ENCODE measurements at places on chromosomes 3 and 15.

DNA sequence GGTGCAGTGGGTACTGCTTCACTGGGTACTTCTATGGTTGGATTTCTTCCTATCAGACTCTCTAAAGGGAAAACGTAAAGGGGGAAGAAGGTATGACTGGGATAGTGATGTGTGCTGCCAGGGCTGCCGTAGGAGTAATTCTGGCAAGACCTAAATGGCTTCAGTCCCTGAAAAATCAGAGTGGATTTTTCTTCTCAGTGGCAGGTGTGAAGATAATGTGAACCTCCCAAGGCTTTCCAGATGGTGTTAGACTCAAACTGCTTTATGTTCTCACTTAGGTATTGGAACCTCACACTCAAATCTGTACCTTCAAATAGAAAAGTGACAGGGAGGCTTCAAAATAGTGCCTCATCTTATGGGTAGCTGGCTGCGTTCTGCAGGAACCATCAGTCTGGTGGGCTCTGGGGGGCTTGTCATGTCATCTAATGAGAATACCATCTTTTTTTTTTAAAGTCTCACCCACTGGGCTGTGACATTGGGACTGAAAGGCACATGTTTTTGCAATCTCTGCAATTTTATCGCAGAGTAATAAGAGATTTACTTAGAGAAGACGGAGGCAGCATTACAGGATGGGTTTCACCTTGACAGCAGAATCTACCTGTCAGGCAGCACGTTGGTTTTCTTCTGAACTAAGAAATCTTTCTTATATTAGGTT, 28.5 kb downstream of the MINDY4B start:
- no peak for DNase-seq

DNA sequence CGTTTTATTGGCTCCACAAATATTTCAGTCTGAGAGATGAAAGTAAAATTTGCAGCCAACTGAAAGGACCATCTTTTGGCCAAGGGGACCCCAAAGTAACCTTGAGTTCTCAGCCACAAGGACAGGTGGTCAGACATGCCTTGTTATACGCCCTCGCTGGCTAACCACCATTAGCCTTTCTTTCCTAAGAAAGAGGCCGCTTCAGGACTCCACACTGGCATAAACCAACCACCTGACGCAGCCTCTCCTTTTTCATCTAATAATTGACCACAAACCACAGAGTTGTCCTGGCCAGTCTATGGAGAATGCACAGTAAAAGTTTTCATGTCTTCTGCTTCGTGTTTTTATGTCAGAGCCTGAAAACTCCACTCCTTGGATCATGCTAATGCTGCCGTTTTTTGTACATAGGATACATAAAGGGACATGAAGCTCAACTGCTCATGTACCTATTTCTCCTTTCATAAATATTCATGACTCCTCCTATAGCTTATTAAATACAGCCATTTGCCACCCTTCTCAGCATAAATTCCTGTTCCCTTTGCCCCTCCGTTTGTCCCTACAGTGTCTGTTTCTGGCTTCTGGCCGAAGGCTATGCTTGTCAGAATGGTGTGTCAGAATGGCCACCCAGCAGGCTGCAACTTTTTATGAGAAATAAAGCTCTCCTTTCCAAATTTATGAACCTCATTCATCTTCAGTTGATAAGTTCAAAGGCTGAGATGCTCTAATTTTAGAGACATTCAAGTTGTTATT, 374.1 kb upstream of the RBMS3 start:
- no peak for DNase-seq

GRCh38 chr3:43747641-43748040, 56.9 kb downstream of the ABHD5 start:
- no peak for DNase-seq

- no peak for DNase-seq
These were observed 5.1 kb downstream of the FAM107A start for GRCh38 chr3:58572013-58572633.

DNA sequence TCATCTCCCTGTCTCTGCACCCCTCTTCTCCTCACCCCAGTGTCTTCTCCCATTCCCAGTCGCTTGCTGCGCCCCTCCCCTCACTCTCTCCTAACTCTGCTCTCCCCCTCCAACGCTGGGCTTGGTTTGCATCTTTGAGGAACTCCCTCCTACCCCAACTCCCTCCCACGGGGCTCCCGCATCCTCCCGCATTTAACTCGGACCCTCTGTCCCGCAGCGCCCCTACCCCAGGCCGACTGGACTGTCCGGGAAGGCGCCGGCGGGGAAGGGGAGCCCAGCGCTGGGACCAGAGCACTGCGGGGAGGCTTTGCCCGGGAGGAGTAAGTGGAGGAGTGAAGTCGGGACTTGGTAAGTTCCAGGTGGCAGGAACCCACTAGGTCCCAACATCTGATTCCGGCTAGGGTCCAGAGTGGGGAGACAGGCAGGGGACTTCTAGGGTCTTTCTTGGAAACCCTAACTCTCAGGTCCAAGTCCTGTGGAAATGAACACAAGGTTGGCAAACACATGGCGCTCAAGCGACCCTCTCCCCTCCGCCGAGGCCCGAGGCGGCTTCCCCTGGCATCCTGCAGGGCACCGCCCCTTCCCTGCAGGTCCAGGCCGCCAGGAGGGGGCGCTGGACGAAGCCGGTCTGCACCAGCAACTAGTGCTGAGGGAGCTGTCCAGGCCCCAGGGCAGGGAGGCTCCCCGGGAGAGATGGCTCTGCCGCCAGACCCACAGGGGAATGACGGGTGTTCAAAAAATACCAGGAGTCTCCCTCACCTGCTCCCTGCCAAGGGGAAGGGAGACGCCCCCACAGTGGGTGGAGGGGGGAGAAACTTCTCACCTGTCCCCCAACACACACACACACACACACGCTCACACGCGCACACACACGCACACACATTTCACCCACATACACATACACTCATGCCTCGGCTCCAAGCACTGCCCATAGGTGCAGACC, 53.2 kb downstream of the LHFPL4 start:
- peak; percentile 80 for DNase-seq

DNA sequence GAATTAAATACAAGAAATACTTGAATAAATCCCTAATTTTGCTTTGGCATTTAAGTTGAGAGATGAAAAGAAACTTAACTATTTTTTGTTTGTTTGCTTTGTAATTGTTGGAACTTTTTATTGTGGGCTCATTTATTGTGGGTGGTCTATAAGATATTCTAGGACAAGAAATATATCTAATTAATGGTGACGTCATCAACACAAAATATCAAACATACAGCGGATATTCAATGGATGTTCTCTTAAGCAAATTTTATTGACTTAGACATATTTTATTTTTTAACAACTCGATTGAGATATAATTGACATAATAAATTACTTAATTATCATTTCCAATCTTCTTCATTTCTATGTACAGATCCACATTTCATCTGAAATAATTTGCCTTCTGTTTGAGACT, 30.0 kb downstream of the SYNPR start:
- no peak for DNase-seq

DNA sequence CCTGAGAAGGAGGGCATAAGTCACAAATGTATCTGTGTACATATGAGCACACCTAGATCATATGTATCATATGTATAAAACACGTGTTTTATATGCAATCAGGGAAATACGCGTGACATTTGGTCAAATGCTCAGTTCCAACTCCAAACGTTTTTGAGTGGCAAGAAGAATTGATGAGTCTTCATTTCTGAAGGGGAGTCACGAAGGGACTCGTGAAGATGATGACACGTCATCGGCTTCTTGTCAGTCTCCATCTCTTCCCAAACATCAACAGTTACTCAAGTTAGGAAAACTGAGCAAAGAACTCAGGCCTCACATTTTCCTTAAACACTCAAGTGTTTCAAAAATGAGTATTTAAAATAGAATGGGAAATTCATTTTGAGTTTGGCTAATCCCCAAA, 79.4 kb downstream of the B3GNT5 start:
- no peak for DNase-seq

GRCh38 chr3:74129056-74129455, 485.4 kb downstream of the CNTN3 start:
- no peak for DNase-seq

DNA sequence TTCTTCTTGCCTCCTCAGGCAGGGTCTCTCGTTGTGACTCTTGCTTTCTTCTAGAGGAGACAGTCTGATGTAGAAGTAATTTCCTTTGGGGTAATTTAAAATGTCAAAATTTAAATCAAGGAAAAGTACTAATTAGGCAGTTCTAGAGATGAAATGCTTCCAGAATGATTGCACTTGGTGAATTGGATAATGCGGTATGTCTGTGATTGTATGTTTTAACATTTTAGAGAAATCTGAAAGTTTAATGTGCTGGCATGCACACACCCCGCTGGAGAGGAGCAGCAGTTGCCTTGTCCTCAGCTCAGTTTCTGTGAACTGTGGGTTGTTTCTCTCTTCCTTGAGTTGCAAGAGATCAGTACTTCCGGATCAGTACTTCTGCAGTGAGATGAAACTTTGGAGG, 322.9 kb upstream of the CTDSPL start:
- no peak for DNase-seq

GRCh38 chr3:119557877-119558269, 1.5 kb downstream of the CD80 start:
- no peak for DNase-seq

DNA sequence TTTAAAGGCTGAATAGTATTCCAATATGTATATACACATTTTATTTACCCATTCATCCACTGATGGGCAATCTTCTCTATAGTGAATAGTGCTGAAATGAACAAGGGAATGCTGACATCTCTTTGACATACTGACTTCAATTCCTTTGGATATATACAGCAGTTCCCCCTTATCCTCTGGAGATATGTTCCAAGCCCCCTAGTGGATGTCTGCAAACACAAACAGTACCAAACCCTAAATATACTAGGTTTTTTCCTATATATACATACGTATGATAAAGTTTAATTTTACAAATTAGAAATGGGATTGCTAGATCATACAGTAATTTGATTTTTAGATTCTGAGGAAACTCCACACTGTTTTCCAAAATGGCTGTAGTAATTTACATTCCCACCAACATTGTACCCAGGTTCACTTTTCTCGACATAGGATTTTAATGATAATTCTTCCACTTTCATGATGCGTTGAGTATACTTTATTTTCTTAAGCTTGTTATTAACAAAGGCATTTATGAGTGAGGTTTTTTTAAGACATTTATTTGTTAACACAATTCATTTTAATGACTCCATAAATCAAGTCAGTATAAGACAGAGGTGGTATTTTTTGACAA, 38.2 kb downstream of the VPS13C start:
- no peak for DNase-seq

- no peak for DNase-seq
These were observed 248.4 kb downstream of the ZNF385D start for GRCh38 chr3:21502656-21503055.

- DNase-seq: no peak
These were observed 20.2 kb downstream of the LRIG1 start for GRCh38 chr3:66480666-66481065.

- DNase-seq: no peak
These were observed 853.8 kb downstream of the IGSF11 start for GRCh38 chr3:118180853-118181252.

- DNase-seq: no peak
These were observed 35.6 kb upstream of the CHRNB4 start for GRCh38 chr15:78676424-78677110.

- DNase-seq: no peak
These were observed 36.0 kb downstream of the TIPARP start for GRCh38 chr3:156710429-156710828.

- no peak for DNase-seq
These were observed 1.3 kb downstream of the CAMK2N2 start for GRCh38 chr3:184259878-184260723.

- DNase-seq: no peak
These were observed 12.0 kb downstream of the AMOTL2 start for GRCh38 chr3:134362221-134362620.

GRCh38 chr3:20240154-20240883, 54.3 kb upstream of the SGO1 start:
- DNase-seq: no peak

GRCh38 chr15:48814286-48814685, 3.4 kb upstream of the CEP152 start:
- DNase-seq: no peak

- DNase-seq: no peak
These were observed 467.3 kb downstream of the SHQ1 start for GRCh38 chr3:72380711-72381493.

- no peak for DNase-seq
These were observed 5.9 kb downstream of the MESP2 start for GRCh38 chr15:89781891-89782618.

DNA sequence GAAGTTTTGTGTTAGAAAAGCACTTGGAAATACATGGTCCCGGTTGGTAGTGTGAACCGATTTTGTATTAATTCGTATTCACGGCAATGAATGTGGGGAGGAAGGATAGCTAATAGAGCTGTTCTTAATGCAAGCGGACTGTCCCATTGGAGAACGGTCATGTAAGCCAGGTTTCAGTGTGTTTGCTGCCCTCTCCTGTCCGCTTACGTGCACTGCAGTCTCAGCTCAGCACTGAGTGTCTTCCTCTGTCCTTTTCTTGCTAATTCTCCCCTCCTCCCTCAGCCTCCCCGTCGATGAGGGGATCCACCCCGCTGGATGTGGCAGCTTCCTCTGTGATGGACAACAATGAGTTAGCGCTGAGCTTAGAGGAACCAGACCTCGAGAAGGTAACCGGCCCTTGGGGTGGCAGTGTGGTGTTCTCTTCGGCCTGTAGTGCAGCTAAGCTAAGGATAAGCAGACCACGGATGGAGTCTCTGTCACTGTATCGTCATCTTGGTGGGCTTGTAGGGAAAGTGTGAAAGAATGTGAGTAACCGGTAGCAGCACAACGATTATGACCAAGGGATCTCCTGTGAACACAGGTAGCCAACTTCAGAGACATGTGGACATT, 267.5 kb upstream of the CHRM5 start:
- DNase-seq: peak; percentile 57

- no peak for DNase-seq
These were observed 719.6 kb downstream of the AGBL1 start for GRCh38 chr15:86799226-86799625.

GRCh38 chr15:62344806-62345539, 179.9 kb upstream of the C2CD4B start:
- DNase-seq: peak; percentile 37

DNA sequence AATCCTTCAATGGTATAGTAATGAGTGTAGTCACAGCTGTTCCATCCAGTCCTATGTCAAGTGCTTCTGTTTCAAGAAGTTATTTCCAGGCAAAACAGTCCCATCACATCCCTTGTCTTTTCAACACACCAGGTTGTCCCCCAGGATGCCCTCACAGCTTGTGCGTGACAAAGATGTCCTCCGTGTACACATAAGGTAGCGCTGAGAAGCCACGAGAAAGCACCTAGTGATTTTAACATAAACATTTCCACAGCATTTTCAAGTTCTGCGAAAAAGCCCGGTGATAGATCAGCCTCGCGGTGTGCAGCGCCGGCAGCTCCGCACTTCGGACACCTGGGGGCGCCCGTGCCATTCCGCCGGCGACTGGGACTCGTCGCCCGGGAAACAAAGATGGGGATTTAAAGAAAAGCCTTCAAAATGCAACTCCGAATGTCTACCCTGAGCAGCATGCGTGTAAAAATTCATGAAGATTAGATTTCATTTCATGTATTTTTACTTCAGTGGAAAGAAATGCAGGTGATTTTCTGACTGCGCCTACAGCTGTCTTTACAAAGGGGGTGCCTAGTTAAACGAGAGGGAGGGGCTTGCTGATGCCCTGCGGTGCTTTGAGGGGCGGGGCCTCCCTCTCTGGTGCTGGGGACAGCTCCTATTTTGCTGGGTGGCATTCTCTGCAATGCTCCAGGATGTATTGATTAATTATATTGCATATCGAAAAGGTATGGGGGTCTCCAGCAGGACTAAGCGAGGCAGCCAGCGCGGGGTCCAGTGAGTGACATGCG, 49.9 kb downstream of the KY start:
- DNase-seq: peak; percentile 71

All from stimulated activated CD4-positive, alpha-beta T cell treated with anti-CD3 and anti-CD28 coated beads, Interleukin-2, amount 100 ng/mL, for 48 hours (primary cell).